Right kidney (tissue), 9 donors: ENCODE measurements at places on chromosomes 5 and 9.

- DNase-seq: no peak
Observed at GRCh38 chr9:114289571-114290481, 33.1 kb upstream of the ORM1 start.

DNA sequence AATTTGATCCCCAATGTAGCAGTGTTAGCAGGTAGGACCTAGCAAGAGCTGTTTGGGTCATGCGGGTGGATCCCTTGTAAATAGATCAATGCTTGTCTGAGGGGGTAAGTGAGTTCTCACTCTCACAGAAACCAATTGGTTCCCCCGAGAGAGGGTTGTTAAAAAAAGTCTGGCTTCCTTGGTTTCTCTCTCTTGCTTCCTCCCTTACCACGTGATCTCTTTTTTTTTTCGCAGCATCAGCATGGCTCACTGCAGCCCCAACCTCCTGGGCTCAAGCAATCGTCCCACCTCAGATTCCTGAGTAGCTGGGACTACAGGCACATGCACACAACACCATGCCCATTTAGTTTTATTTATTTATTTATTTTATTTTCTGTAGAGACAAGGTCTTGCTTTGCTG is 26.4 kb downstream of the RAPGEF6 start:
- DNase-seq: no peak

DNA sequence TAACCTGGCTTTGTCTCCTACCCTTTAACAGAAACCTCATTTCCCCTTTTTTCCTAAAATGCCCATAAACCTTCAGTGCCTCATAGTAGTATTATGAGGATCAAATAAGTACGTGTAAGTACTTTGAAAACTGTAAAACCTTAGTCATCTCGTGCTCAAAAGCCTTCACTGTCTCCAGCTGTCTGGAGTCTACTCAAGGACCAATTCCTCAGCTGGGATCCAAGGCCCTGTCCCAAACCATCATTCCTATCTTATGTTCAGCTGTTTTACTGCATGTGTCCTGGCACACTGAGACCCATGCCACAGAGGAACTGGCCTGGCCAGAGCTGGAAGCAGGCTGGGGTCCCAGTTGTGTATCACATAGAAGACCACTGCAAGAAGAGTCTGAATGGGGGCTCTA is 15.9 kb downstream of the ADAMTSL1 start:
- no peak for DNase-seq

DNA sequence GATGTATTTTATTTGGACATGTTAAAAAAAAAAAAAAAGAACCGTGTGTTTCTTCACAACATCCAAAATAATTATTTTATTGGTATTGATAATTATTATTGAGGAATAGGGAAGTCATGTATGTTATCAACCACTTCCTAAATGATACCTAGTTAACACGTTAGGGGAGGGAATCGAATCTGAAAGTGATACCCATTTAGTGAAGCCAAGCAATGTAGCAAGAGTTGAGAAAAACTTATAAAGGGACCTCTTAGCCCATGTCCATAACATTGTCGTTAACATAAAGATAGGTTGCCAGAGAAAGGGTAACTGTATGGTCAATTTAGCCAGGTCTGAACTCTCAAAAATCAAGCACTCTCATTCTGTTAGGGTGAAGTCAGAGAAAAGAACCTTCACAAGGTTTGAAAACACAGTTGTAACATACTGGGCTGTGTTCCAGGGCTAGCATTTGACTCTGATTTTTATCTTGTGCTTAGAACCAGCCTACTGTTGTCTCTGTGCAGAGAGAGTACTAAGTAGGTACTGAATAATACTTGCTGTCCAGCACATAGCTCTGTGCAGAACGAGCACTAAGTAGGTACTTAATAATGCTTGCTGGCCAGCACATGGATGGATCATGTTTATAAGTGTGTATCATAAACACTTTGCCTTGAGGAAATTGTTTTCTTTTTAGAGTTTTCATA is 60.4 kb downstream of the GHR start:
- no peak for DNase-seq

GRCh38 chr9:7721291-7721690 is 78.3 kb downstream of the DMAC1 start:
- DNase-seq: no peak

GRCh38 chr5:65803699-65804391 is 81.8 kb downstream of the NLN start:
- no peak for DNase-seq

DNA sequence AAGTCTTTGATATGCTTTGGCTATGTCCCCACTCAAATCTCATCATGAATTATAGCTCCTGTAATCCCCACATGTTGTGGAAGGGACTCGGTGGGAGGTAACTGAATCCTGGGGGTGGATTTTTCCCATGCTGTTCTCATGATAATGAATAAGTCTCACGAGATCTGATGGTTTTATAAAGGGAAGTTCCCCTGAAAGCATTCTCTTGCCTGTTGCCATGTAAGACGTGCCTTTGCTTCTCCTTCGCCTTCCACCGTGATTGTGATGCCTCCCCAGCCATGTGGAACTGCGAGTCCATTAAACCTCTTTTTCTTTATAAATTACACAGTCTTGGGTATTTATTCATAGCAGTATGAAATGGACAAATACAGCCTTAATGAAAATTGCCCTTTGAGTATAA is 44.7 kb upstream of the ICE1 start:
- DNase-seq: no peak

DNA sequence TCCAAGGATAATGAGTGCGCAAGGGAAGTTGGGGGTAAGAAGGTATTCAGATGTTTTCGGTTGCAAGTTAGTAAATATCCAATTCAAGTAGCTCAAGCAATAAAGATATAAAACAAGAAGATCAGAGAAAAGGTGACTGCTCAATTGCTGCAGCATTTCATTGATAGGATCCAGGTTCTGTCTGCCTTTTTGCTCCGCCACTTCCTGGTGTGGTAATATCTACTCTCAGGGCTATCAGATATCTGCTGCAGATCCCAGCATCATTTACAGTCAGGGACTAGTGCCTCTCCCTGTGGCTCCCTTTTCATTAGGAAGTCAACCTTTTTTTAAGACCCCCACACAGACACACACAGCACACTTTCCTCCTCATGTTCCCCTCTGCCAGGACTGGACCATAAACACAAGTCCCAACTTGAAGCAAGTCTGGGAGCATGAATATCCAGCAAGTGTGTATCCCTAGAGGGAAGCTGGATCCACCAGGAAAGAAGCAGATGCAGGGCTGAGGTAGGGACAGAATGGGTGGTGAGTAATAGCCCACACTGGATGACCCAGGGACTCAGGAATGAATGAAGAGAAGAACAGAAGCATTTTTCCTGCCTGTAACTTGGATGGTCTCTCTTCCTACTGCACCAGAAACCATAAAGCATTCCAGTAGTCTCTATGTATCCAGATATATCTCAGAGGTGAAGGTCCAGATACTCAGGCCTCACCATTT is 53.7 kb downstream of the ZNF622 start:
- DNase-seq: no peak

DNA sequence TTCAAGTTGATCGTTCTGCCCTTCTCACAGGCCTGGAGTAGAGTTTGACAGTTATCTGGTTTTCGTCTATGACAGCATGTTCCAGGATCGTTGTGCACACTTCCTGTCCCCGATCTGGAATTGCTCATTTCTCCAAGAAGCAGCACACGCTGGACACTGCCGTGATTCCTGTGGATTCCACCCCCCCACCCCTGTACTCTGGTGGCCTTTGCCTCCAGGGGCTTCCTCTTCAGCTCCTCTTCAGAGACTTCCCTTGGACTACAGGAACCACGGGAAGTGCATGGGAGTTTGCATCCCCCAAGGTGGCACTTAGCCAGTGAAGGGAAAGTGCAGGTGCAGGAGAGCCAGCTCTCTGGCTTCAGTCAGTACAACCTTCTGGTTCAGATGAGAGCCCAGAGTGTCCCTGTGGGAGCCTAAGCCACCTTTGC is 160.7 kb downstream of the CACNA1B start:
- no peak for DNase-seq

- no peak for DNase-seq
Observed at GRCh38 chr5:82673057-82673809, 395.1 kb upstream of the RPS23 start.

GRCh38 chr9:77447646-77448045 is 200.5 kb downstream of the GNA14 start:
- DNase-seq: no peak

GRCh38 chr5:117800261-117800660 is 1188.1 kb downstream of the DTWD2 start:
- no peak for DNase-seq

DNA sequence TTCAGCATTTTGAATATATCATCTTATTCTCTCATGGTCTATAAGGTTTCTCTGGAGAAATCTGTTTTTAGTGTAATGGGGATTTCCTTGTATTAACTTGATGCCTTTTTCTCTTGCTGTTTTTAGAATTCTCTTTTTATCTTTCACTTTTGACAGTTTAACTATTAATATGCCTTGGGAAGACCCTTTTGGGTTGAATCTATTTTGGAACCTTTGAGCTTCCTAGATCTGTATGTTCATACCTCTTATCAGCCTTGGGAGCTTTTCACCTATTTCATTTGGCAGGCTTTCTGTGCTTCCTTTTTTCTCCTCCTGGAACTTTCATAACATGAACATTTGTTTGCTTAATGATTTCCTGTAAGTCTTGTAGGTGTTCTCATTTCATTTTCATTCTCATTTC is 22.2 kb downstream of the RCL1 start:
- DNase-seq: no peak

DNA sequence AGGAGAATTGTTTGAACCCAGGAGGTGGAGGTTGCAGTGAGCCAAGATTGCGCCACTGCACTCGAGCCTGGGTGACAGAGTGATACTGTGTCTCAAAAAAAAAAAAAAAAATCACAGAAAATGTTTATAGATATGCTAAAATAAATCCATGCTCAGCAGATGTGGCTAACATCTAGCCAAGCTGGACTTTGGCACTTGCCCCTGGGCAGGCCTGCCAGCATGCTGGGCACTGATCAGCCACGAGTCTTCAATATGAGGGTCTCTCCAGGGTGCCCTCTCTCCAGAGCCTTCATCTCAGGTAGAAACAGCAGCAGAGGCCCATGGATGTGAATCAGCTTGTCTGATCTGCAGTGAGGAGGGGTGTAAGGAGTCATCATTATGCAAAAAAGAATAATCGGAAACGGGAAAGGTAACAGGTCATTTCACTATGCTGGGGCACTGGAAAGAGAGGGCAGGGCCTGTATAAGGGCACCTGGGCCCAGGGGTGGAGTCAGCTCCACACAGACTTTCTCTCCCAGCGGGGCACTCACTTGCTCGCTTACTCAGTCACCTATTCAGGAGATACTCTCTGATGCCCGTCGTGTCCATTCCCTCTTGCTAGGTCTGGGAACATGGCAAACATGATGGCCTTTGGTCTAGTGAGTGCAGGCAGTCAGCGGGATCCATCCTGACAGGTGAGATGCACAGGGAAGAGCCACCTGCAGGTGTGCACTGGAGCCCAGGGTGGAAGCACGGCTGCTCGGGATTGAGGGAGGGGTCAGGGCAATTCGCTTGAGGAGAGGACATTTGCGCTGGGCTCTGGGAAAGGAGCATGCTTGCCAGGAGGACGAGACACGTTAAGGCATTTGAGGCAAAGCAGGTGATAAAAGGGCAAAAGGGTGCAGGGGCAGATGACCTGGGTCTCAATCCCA is 17.1 kb downstream of the RNF44 start:
- DNase-seq: no peak

GRCh38 chr9:126109575-126109974 is 217.1 kb upstream of the MVB12B start:
- no peak for DNase-seq

GRCh38 chr5:151775025-151775606 is 3.4 kb downstream of the G3BP1 start:
- DNase-seq: no peak

- no peak for DNase-seq
Observed at GRCh38 chr5:56482363-56482762, 249.2 kb upstream of the ANKRD55 start.

DNA sequence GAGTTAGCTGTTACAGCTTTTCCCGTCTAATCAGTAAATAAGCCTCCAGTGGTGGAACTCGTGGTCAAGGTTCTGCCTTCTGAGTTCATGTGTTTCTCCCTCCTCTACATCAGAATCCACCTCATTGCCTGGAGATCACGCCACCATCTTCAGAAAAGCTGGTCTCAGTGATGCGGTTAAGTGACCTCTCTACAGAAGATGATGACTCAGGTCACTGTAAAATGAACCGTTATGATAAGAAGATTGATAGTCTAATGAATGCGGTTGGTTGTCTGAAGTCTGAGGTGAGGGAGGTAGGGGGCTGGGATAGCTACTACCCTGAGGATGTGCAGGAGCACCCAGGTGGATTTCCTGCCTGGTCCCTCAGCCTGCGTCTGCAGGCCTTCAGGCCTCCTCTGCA is 13.3 kb downstream of the ODF2 start:
- no peak for DNase-seq

DNA sequence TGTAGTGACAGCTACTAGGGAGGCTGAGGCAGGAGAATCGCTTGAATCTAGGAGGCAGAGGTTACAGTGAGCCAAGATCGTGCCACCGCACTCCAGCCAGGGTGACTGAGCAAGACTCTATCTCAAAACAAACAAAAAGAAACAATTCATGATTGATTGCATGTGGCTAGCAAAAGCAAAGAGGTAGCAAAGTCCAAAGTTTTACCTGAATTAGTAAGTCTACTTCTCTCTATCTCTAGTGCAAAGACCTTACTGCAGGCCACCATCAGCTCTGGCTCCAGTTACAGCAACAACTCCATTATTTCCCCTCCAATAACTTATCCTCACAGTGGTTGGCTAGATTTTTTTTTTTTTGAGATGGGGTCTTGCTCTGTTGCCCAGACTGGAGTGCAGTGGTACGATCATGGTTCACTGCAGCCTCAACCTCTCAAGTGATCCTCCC is 6.2 kb upstream of the SAR1B start:
- DNase-seq: no peak

GRCh38 chr9:27468462-27469110 is 55.5 kb upstream of the IFNK start:
- DNase-seq: no peak

- DNase-seq: no peak
Observed at GRCh38 chr9:127185931-127186781, 63.7 kb upstream of the ANGPTL2 start.

DNA sequence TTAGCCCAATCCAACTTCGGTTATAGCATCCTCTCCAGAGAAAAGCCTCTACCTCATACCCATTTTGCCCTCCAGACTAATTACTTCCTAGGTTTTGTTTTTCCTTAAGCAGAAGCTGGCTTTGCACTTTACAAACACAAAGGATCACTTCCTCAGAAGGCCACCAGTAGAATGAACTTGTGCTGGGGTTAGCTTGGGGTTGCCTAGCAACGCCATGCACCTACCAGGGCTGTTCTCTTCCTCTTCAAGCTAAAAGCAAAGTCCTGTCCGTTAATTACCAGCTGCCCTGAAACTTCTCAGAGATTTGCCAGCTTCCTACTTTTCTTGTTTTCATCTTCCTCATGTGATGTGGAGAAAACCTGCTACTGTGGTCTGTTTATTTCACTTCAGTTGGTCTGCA is 132.0 kb upstream of the WWC1 start:
- no peak for DNase-seq

- peak; percentile 72 for DNase-seq
Observed at GRCh38 chr5:50440651-50441492, at the start of gene EMB. Gene EMB (minus strand): TSS chr5:50441288. CDS start chr5:50441151, 137 bp downstream.

GRCh38 chr9:23590276-23591000 is 235.6 kb downstream of the ELAVL2 start:
- DNase-seq: no peak

- DNase-seq: no peak
Observed at GRCh38 chr5:157286761-157287211, 20.9 kb downstream of the CYFIP2 start.

- DNase-seq: no peak
Observed at GRCh38 chr5:169682026-169682425, 45.0 kb downstream of the DOCK2 start.

- DNase-seq: no peak
Observed at GRCh38 chr9:131837316-131837715, 97.4 kb upstream of the RAPGEF1 start.

GRCh38 chr5:1536322-1536845 is 12.6 kb upstream of the LPCAT1 start:
- DNase-seq: no peak
